Memory B cell (primary cell): ENCODE measurements at places on chromosomes 4 and X.

DNA sequence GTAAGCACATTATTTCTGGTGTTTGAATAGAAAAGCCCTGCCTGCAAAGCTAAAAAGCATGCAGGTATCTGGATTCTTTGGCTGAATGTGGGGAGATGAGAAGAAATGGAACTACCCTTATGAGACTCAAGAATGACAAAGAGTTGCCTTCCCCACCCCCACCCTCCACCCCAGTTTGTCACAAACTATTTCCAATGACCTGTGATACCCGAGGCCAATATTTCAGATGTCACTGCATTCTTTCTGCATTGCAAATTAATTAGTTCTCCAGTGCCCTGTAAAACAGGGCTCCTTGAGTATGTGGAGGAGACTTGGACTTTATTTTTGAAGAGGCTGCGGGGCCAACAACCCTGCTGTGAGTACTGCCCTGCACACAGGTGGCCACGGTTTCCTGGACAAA, 116.4 kb downstream of the ZNF827 start:
- DNase-seq: no peak

DNA sequence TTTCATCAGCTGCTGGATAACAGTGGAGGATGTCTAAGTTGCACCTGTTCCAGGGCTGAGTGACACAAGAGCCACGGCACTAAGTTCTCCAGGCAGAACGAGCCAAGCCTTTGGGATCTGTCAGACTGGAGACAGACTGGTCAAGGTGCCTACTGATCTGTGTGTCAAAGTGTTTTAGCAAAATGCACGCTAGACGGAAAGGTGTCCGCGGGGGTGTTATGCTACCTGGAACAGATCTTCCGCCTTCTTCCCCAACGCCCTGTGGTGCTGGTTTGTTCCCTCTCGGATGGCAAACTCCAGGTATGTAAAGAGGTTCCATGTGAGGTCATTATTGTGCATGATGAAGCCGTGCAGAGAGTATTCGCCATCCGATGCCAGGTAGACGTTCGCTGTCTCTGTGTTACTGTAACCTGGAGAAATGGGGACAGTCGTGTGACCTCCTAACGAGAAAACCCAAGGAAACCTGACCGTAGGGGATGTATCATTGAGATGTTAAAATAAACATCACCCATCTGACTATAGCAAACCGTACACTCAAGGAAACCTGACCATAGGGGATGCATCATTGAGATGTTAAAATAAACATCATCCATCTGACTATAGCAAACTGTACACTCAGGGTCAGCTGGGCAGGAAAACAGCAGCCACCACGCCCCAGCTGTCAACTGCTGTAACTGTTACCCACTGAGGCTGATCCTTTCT, 29.7 kb upstream of the SLC25A6 start:
- DNase-seq: no peak

DNA sequence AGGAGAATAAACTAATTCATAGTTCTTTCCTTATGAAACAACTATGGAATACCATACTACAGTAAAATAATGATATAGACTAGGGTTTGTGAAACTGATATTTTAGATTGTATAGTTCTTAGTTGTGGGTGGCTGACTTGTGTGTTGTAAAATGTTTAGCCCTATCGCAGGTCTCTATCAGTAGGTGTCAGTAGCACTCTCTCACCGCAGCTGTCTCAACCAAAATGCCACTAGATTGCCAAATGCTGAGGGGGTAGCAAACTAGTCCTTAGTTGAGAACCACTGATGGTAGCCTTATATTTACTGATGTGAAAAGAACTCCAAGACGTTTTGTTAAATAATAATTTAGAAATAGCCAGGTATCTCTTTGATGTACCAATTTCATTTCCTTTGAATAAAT, 48.1 kb downstream of the RHOXF2B start:
- no peak for DNase-seq

DNA sequence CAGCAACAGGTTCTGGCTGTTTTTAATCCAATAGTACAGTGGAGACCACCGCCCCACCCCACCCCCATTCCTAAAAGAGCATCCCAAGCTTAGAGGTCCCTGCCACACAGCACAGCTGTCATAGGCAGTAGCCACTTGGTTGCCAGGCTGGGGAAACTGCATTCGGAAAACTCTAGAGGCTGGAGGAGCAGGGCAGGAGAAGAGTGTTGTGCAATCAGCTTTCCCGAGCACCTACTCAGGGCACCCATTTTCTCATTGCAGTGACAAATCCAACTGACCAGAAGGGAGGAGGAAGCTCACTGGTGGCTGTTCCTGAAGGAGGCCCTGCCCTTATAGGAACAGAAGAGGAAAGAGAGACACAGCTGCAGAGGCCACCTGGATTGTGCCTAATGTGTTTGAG, 1.1 kb downstream of the CXCL1 start:
- no peak for DNase-seq

- no peak for DNase-seq
Measured at GRCh38 chrX:10636337-10636736, 16.0 kb upstream of the MID1 start.

GRCh38 chr4:26856906-26857277, 3.7 kb upstream of the STIM2 start:
- DNase-seq: no peak

DNA sequence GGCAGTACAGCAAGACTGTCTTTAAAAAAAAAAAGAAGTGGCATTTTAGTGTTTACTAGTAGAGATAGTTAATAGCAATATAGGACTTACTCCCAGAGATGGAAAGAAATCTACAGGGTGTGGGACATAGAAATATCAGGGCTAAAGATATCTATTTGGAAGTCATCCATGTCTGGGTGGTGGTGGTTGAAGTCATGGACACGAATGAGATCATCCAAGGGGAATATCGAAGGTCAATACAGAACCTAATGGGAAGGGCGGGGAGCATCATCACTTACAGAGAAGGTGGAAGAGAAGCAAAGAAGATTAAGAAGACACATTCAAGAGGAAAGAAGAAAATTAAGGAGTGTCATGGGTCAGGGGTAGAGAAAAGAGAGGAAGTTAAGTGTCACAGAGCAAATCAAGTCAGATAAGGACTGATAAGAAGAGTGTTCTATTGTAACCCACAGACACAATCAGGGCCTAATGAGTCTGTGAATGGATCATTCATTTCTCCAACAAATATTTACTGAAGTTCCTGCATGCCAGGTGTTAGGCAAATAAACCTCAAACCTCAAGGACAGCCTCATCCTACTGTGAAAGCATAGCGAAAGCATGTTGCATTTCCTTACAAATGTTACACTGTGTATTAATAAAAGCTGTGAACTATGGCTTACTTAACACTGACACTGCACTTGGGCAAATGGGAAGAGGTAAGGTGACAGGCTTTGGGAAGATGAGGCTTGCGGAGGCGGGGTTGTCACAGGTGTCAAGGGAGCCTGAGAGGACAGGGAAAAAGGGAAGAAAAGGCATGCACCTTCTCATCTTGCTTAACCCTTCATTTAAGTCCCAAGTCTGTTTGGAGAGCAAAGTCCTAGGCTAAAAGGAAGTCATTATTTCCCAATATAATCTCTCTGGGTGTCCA, 65.3 kb downstream of the ELOVL6 start:
- no peak for DNase-seq

DNA sequence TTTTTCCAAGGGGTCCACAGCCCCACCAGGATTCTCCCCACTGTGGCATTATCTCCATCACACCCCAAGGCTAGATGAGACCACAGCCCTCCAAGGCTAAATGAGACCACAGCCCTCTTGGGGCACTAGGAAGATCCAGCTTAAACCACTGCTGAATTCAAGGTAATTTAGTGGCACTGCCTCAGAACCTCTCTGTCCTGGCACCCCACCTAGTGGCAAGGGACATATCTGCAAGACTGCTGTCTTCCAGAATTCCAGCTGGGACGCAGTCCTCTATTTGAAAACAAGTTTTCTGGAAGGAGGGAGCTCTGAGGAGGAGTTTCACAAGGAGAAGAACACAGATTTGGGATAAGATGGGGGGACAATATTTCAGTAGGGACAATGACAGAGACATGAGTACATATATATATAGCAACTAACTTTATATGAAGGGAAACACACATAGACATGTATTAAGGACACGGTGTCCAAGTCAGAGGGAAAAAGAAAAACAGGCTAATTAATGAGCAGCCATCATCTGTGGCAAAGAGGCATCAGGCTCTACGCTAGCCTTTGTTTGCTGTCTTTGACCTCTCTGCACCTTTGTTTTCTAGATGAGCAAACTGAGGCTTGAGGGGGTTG, 9.3 kb downstream of the CETN2 start:
- DNase-seq: no peak

- DNase-seq: no peak
Measured at GRCh38 chr4:150145946-150146340, 67.7 kb downstream of the DCLK2 start.

DNA sequence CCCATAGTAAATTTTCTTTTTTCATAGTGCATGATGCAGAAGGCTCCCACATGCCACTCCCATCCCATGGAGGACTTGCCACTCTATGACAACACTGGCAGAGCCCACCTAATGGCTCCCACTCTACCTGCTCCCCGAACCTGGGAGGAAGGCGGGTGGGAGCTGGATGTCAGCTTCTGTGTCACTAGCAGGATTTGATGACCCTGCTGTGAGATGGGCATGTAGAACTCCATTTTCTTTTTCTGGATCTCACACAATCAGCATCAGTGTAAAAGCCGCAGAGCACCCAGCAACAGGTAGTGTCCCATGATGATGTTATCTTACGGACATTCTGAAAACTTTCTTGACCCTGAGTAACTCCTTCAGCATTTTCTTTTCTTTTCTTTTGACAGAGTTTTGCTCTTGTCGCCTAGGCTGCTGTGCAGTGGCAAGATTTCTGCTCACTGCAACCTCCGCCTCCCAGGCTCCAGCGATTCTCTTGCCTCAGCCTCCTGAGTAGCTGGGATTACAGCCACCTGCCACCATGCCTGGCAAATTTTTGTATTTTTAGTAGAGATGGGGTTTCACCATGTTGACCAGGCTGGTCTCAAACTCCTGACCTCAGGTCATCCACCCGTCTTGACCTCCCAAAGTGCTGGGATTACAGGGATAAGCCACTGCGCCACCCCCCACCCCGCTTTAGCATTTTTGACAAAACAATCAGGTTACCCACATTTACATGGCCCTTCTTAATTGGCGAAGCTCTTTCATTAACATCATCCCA, 15.0 kb upstream of the ADH1A start:
- no peak for DNase-seq

DNA sequence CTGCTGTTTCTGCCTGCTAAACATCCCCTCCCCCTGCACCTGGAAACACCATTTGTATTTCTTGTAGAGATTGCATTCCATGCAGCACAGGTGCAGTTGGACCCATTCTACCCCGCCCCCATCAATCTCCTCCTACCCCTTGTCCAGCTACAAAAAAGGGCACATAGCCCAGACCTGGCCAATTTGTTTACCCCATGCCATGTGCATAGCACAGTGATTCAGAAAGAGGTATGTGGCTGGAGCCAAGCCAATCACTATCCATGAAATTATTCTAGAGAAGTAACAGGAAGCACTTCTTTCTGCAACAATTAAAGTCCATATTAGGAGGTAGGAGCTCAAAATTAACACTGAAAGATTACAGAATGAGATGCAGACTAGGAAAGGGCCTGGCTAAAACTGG, 20.2 kb upstream of the TMEM184C start:
- DNase-seq: no peak

DNA sequence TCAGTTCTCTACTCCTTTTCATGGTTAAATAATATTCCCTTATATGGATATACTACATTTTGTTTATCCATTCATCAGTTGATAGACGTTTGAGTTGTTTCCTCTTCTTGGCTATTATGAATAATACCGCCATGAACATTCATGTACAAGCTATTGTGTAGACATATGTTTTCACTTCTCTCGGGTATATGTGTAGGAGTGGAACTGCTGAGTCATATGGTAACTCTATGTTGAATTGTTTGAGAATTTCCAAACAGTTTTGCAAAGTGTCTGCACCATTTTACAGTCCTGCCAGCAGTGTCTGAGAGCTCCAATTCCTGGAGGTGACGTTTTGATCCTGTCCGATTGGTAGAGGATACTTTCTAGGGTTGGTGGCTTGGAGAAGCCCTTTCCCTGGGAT, 23.6 kb downstream of the PLAC1 start:
- DNase-seq: no peak

- DNase-seq: no peak
Measured at GRCh38 chr4:78659264-78659663, 107.7 kb downstream of the ANXA3 start.

- no peak for DNase-seq
Measured at GRCh38 chr4:187268940-187269339, 545.3 kb upstream of the FAT1 start.

DNA sequence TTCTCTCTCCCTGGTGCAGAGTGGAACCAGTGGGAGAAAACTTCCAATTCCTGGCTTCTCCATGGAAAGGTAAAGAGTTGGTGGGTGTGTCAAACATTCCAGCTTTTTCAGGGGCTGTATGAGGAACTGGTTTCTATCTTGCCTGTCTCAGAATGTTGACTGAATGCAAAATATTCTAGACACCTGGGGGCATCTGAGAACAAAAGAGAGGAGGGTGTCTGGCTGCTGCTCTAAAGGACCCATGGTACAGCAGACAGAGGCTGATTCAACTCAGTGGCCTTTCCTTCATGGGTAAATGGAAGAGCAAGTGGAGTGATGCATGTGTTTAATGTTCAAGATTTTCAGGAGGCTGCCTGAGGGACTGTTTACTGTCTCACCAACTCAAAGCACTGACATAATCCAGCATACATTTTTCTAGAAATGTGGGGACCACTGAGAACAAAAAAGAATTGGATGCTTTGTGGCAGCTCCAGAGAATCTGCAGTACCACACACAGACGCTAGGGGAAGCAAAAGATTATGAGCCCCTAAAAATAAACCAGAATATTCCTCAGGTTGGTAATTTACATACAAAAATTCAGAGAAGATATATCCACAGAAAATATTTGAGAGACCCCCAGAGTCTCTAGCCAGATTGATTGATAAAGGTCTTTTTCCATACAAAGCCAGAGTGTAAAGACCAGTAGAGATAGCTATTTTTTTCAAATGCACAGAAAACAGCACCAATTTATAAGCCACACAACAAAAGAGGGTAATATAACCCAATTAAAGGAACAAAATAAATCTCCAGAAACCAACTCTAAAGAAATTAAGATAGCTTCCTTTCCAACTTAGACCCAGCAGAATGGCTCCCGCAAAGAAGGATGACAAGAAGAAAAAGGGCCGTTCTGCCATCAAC, 48.0 kb upstream of the STARD8 start:
- no peak for DNase-seq

DNA sequence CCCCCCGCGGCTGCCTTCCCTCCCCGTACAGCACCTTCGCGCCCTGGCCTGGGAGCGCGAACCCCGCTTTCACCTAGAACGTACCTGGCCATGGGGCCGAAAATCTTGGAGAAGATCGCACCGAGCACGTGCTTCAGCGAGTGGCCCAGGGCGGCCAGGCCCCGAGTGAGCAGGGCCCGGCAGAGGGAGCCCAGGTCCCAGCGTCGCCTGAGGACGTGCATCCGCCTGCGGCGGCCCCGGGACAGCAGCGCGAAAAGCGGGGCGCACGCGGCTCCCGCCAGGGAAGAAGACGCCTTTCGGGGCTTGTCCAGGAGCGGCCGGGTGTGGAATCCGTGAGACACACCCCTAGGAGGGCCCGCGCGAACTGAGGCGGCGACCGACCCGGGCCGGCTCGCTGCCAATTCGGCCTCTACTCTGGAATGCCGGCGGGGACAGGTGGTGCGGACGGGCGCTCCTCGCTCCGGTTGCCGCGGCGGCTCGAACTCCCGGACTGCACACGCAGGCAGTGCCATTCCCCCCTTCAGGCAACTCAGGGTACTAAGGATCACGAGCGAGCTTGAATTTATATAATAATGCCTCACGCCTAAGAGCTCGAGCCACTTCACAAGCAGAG, at the start of gene HS6ST2:
HS6ST2 (minus strand) TSS at position 539 of the 613 bp plus-strand sequence.
- no peak for DNase-seq

- no peak for DNase-seq
Measured at GRCh38 chr4:24330172-24330571, 254.2 kb downstream of the DHX15 start.

- no peak for DNase-seq
Measured at GRCh38 chrX:33330798-33331197, 119.4 kb upstream of the DMD start.
